Left forelimb (tissue), 1 donor: ENCODE measurements at places on chromosomes 12 and 14.

GRCh38 chr12:129994634-129995033 lies 90.8 kb upstream of the TMEM132D start:
- no peak for DNase-seq

GRCh38 chr12:62686938-62687337 lies 220.3 kb downstream of the MON2 start:
- DNase-seq, result no peak

- DNase-seq, result no peak
These were observed 11.5 kb upstream of the PCED1B start for GRCh38 chr12:47067771-47068431.

DNA sequence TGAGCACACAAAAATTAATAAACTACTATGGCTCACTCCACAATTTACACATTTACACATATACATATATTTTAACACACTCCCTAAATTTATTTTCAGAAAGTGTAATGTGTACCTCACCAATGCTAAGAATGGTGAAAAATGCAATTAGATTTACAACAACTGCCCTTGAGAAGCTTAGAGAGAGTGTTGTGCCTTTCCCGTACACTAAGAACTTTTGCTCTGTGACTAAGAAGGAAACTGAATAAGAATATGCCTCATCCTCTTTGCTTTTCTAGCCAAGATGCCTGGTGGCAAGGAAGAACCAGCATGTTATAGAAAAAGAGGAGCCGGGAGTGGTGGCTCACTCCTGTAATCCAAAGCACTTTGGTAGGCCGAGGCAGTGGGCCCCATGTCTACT lies 62.3 kb downstream of the SINHCAF start:
- no peak for DNase-seq

GRCh38 chr14:31727797-31728196 lies 166.6 kb downstream of the NUBPL start:
- DNase-seq, result no peak

DNA sequence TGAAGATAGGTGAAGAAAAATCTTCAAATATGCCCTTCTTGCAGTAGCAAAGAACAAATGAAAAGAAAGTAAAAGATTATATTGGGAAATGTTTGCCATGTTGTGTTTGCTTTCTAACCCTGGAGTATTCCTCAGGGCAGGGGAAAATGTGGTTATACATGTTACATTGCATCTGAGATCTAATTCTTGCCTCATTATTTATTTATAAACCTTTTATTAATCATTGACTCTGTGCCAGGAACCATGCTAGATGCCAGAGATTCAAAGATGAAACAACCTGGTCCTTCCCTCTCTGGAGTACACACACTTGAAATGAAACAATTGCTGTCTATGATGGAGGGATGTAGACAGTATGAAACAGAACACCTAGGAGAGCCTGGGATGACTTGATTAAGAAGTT lies 128.1 kb upstream of the HMGA2 start:
- DNase-seq, result no peak

DNA sequence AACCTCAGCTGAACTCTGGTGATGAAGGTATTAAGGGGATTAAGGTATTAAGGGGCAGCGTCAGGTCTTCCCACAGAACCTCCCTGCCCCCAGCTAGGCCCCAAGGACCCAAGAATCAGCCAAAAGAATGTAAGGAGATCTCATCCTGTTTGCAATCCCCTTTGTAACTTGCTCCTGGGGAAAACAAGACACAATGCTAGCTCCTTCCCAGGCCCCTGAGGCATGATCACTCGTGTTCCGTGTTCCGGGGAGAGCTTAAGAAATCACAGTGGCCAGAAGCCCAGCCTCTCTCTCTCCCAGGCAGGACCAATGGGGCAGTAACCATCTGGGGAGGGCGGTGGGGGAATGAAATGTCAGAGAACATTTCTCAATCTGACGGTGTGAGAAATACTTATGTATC lies 33.2 kb downstream of the PIGH start:
- DNase-seq, result peak; percentile 4

GRCh38 chr14:101069666-101070362 lies 166.3 kb upstream of the RTL1 start:
- DNase-seq, result peak; percentile 63

DNA sequence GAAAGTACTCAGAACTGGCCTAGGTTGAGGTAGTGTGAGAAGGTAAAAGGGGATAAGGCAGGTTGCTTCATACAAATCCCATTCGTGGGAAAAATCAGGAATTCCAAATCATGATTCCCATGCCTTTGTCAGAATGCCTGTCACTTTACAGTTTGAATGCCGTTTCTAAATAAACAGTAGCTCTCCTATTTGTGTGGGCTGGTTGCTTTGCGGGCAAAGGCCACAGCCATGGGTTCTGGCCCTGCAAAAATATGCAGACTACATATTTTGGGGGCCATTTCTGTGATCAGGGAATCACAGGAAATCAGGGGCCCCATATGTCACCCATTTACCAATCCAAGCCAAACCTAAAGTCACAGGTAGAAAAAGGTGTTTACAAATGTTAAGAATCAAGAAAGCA lies 161.3 kb upstream of the BMP4 start:
- no peak for DNase-seq

GRCh38 chr14:71959055-71959454 lies 26.8 kb downstream of the RGS6 start:
- DNase-seq, result no peak

DNA sequence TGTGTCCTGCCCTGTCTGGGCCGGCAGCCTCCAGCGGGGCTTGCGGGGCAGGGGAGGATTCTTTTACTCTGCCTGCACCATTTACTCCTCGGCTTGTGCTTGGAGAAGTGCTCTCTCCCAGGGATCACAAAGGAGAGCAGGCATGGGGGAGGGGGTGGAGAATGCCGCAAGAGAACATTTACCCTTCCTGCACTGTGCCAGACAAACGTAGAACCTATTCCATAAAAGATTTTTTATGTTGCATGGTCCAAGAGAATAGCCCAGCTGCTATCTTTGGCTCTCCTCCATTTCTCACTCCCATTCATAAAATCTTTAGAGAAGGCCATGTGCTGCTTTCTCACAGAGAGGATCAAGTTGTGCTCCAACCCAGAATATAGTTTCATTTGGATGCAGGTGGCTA lies 159.4 kb downstream of the SPTSSA start:
- no peak for DNase-seq

GRCh38 chr12:27652174-27652763 lies 44.0 kb upstream of the REP15 start:
- DNase-seq, result no peak

DNA sequence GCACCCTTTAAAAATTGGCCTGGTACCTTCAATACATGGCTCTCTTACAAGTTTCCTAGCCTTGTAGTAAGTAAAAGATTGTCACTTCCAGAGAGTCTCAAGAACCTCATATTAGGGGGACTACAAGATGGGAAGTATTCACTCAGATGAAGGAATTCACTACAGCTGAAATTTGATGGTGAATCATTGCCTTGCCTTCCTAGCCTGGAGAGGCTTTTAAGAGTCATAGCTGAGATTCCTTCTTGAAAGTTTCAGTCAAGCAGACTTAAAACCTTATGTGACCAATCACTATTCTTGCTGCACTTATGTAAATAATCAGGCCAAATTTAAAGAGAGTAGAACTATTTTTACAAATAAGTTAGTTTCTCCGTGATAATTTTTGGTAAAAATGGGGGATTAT lies 451.6 kb downstream of the TRHDE start:
- DNase-seq, result no peak

DNA sequence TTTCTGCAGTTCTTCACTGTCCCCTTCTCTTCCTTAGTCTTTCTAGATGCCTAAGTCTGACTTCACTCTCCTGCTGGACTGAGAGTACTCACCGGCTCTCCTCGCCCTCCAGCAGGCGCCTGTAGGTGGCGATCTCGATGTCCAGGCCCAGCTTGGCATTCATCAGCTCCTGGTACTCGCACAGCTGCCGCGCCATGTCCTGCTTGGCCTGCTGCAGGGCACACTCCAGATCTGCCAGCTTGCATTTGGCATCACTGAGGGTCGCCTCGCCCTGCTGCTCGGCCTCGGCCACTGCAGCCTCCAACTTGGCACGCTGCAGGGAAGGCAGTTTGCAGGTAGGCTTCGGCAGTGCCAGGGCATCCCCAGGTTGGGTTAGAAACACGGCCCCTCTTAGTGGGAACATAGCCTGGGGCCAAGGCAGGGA lies 5.2 kb downstream of the KRT84 start:
- no peak for DNase-seq

GRCh38 chr12:64730588-64730969 lies 28.6 kb downstream of the GNS start:
- DNase-seq, result no peak

DNA sequence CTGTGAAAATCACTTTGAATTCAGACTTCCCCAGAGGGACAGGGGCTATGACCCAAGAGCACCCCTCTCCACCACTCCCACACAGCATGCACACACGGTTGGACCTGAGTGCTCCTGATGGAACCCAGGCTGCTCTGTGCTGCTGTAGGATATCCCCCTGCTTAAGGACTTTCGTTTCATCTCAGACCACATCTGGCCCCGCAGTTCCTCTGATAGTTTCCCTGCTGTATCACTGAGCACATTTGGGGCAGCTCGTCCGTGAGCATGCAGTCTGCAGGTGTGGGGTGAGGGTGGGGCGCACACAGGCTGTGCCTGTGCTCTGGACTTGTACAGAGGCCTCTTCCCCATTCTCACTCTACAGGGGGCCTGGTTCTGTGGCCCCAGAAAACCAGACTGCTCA lies 345.2 kb upstream of the FKBP4 start:
- DNase-seq, result no peak

GRCh38 chr14:88590173-88590572 lies 27.3 kb downstream of the ZC3H14 start:
- DNase-seq, result no peak

- no peak for DNase-seq
These were observed 18.1 kb downstream of the EGLN3 start for GRCh38 chr14:33932576-33933345.

GRCh38 chr12:82963956-82964355 lies 277.2 kb downstream of the TMTC2 start:
- no peak for DNase-seq

- DNase-seq, result no peak
These were observed 23.6 kb downstream of the YY1 start for GRCh38 chr14:100262545-100262944.

DNA sequence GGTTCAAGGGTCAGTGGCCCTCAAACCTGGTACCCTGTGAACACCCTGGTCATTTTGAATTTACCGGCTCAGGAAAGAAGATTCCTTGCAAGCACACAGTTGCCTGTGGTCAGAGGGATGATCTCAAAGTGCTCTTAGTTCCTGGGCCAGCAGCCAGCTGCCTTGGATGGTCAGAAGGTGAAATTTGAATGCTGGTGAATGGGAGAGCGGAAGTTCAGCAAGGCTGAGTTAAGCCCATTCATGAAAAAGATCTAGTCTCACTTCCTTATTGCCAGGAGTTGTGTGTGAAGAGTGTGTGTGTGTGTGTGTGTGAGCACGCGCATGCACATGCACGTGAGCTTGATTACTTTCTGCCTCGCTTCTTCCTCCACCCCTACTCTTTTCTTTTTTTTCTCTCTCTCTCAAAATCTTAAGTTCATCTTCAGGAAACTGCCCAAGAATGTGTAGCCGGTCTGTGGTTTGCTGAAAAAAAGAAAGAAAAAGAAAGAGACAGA lies 155.5 kb upstream of the CCND2 start:
- no peak for DNase-seq

GRCh38 chr12:110809149-110809548 lies 37.6 kb upstream of the CCDC63 start:
- DNase-seq, result no peak

DNA sequence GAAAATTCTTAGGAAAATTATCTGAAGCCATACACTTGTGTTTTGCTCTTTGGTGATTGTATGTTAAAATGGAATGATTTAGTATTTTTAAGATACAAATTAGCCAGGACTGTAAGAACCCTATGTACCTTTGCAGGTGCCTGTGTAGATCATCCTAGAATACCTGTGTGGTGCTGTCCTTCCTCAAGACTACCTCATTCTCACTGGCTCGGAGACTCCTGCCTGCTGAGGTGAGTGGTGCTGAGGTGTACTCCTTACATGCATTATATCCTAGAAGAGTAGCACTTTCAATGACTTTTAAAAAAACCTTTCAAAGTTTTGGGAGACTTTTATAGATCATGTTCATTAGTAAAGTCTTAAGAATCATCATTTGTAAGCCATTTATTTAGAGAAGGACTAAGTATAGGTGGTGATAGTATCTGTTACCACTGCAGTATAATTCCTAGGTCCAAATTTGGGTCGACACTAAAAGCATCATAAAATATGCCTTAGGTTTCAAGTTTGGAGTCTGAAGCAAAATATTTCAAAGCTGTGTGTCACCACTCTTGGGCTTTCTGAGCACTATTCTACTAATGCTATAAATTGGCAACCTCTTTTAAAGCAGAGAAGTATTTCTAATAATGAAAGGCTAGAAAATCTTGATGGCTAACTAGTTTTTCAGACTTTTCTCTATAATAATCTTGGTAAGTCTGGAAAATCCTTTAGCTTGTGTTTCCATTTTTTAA lies 36.6 kb downstream of the RASSF8 start:
- DNase-seq, result no peak

- DNase-seq, result no peak
These were observed 10.5 kb downstream of the DCN start for GRCh38 chr12:91172096-91172495.

DNA sequence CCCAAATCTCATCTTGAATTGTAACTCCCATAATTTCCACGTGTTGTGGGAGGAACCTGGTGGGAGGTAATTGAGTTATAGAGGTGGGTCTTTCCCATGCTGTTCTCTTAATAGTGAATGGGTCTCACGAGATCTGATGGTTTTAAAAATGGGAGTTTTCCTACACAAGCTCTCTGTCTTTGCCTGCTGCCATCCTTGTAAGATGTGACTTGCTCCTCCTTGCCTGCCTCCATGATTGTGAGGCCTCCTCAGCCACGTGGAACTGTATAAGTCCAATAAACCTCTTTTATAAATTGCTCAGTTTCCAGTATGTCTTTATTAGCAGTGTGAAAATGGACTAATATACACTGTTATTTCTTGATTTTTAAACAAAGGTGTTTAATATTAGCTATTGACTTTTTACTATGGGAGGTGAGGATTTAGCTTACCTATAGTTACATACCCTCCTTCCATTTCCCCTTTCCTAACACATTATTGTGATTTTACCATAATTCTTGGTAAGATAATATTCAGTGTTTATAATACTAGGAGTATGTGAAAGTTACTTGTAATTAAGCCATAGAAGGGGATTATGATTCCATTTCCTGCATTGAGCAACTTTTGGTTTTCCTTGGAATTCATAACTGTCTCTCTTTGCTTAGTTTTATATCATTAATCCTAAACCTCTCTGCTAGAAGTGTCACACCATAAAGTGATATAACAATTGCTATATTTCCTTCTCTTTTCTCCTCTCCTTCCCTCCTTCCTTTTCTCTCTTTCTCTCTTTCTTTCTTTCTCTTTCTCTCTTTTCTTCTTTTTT lies 151.0 kb upstream of the KRAS start:
- no peak for DNase-seq

- no peak for DNase-seq
These were observed 5.1 kb downstream of the CD69 start for GRCh38 chr12:9755567-9755966.
